ENCODE measurements at places on chromosomes 1 and 21. TPM values are rescaled to one million over a fixed set of nuclear protein-coding genes. Genes with fewer than 3 reads are reported as not detected.

DNA sequence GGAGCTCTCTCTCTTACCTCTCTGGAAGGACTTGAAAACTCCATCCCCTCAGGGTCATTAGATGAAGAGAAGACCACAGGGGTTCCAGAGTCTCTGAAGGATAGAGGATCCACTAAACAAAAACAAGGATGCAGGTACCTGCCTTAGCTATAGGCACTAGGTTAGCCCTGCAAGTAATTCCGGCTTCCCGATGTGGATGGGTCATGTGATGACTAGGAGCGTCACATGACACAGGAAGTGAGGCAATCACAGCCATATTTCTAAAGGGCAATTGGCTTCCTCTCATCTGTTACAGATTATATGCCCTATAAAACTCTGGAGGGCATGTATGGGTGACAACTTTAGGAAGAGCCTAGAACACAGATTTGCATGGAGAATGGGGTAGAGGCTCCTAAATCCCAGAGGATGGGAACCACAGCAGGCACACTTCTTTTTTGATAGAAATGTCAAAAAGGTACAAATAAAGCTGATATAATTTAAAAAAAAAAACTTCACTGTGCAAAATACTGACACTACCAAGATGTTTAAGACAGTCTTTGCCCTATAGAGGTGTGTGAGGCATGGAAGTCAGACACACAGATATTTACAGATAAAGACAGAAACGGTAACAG is 14.1 kb downstream of the ENTREP3 start:
- peaks cover 28% of the 10 kb centered on the region for H3K4me1 ChIP-seq
- no peak for DNase-seq
- H3K36me3 ChIP-seq, result peaks cover 18% of the 10 kb centered on the region
- H3K27me3 ChIP-seq, result no peaks in the 10 kb centered on the region

GRCh38 chr21:41653954-41654491 is 112.8 kb downstream of the RIPK4 start:
- peaks cover 34% of the 10 kb centered on the region for H3K4me1 ChIP-seq
- H3K27ac ChIP-seq, result no peak overlapping the region
- H3K36me3 ChIP-seq, result no peaks in the 10 kb centered on the region
- no peak overlapping the region for H3K4me3 ChIP-seq

- H3K27me3 ChIP-seq, result no peaks in the 10 kb centered on the region
- no peaks in the 10 kb centered on the region for H3K4me1 ChIP-seq
- no peak overlapping the region for H3K4me3 ChIP-seq
- no peak for DNase-seq
- H3K36me3 ChIP-seq, result no peaks in the 10 kb centered on the region
- H3K27ac ChIP-seq, result no peak overlapping the region
Observed at GRCh38 chr1:73674945-73675561, 522.9 kb downstream of the LRRIQ3 start.

DNA sequence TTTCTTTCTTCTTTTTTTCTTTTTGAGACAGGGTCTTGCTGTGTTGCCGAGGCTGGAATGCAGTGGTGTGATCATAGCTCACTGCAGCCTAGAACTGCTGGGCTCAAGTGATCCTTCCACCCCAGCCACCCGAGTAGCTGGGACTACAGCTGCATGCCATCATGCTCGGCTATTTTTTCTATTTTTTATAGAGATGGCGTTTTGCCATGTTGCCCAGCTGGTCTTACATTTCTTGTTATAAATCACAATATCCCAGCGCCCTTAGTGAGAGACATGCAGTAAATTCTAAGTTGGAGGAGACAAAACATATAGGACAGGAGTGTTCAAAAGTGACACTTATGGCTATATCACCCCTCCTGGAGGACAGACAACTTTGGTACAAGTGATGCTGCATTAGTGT is 31.3 kb upstream of the ACTN2 start:
- H3K36me3 ChIP-seq, result no peaks in the 10 kb centered on the region
- H3K27ac ChIP-seq, result no peak overlapping the region
- no peak overlapping the region for H3K4me3 ChIP-seq
- no peaks in the 10 kb centered on the region for H3K27me3 ChIP-seq
- no peak for DNase-seq
- no peaks in the 10 kb centered on the region for H3K4me1 ChIP-seq

GRCh38 chr1:221439747-221440501 is 302.0 kb downstream of the DUSP10 start:
- H3K4me1 ChIP-seq, result peaks cover 14% of the 10 kb centered on the region
- no peaks in the 10 kb centered on the region for H3K27me3 ChIP-seq
- no peak overlapping the region for H3K4me3 ChIP-seq
- DNase-seq, result no peak

GRCh38 chr1:237287876-237288521 is 246.0 kb downstream of the RYR2 start:
- H3K36me3 ChIP-seq, result no peaks in the 10 kb centered on the region
- no peaks in the 10 kb centered on the region for H3K27me3 ChIP-seq
- DNase-seq, result no peak
- H3K27ac ChIP-seq, result no peak overlapping the region
- H3K4me1 ChIP-seq, result no peaks in the 10 kb centered on the region
- H3K4me3 ChIP-seq, result no peak overlapping the region

DNA sequence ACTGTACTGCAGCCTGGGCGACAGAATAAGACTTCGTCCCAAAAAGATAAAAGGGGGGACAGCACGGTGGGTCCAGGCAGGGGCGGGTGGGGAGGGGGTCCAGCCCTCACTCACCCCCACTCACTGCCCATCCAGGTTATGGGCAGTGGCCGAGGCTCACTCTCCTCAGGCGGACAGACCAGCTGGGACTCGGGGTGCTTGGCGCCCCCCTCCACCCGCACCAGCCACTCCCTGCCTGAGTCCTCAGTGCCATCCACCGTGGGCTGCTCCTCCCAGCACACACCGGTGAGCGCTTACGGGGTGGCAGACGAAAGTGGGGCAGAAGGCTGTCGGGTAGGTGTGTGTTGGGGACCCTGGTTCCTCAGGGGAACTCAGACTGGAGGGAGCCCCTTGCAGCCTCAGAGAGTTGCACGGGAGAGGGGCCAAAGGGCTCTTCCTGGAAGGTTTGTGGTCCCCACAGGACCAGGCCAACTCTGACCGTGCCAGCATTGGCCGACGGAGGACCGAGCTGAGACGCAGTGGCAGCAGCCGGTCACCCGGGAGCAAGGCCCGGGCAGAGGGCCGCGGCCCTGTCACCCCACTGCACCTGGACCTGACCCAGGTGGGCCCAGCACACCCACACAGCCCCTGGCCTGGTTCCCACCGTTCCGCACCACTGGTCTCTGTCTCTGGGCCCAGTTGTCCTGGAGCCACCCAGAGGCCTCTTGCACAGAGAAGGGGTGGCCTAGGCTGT is 6.6 kb downstream of the PLEKHN1 start:
- peaks cover 26% of the 10 kb centered on the region for H3K27me3 ChIP-seq
- no peak overlapping the region for H3K4me3 ChIP-seq
- DNase-seq, result no peak
- peaks cover 3% of the 10 kb centered on the region for H3K4me1 ChIP-seq
- H3K36me3 ChIP-seq, result no peaks in the 10 kb centered on the region
- no peak overlapping the region for H3K27ac ChIP-seq

DNA sequence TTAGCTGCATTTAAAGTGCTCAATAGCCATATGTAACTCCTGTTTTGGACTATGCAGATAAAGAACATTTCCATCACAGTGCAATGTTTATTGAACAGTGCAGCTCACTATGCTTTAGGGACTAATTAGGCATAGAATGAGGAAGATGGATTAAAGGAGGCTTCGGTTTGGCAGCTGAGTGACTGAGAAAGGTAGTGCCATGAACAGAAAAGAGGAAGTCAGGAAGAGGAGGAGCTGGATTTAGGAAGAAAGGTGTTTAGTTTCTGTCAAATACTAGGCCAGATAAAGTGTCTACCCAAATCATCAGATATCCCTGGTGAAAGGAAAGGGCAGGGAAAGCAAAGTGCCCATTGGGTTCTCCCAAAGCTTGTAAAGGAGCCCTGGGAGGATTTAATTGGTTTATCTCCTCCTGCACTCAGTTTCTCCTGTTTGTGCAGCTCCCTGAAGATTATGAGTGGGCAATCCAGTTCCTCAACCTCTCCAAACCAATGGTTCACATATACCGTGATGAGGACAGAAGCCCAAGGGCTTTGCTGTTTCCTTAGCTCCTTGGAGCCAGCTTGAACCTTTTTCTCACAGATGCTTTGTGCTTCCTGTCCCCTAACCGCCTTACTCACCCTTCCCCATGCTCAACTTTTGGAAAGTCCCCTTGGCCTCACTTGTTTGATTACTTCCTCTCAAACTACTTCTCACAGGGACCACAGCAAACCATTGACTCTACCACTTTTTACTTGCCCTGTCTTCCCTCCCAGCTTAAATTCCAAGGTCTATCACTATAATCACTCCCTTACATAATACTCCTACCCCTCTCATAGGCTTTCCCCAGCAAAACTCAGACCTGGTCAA is 3.5 kb upstream of the RAP1A start:
- H3K36me3 ChIP-seq, result no peaks in the 10 kb centered on the region
- H3K4me1 ChIP-seq, result peaks cover 6% of the 10 kb centered on the region
- DNase-seq, result no peak
- H3K4me3 ChIP-seq, result no peak overlapping the region
- no peak overlapping the region for H3K27ac ChIP-seq

GRCh38 chr1:22131875-22132486 is 10.9 kb downstream of the WNT4 start:
- no peak overlapping the region for H3K27ac ChIP-seq
- H3K27me3 ChIP-seq, result no peaks in the 10 kb centered on the region
- H3K4me1 ChIP-seq, result peaks cover 6% of the 10 kb centered on the region
- DNase-seq, result no peak

GRCh38 chr1:219210067-219210466 is 36.4 kb downstream of the LYPLAL1 start:
- H3K4me1 ChIP-seq, result no peaks in the 10 kb centered on the region
- H3K4me3 ChIP-seq, result no peak overlapping the region
- H3K27me3 ChIP-seq, result no peaks in the 10 kb centered on the region

DNA sequence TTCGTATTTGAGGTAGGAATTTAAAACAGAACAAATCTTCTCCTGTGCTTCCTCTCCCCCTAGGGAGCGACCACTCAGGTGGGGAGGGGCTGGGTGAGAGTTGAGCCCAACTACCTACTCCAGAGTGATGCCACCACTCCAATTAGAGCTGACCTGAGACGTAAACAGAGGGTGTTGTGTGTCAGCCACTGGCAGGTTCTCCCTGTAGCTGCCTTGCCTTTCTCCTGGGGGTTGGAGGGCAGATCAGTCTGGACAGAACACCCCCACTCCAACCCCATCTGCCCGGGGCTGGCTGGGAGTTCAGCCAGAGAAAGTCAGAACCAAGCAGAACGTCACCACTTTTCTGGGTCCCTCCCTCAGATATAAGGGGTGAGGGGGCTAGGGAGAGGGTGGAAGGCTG is 2.0 kb downstream of the HPDL start:
- H3K4me3 ChIP-seq, result no peak overlapping the region
- DNase-seq, result no peak
- peaks cover 45% of the 10 kb centered on the region for H3K36me3 ChIP-seq
- no peak overlapping the region for H3K27ac ChIP-seq
- H3K27me3 ChIP-seq, result no peaks in the 10 kb centered on the region

- no peaks in the 10 kb centered on the region for H3K4me1 ChIP-seq
- no peaks in the 10 kb centered on the region for H3K27me3 ChIP-seq
- H3K4me3 ChIP-seq, result no peak overlapping the region
- H3K36me3 ChIP-seq, result no peaks in the 10 kb centered on the region
Observed at GRCh38 chr1:43776043-43776761, 68.9 kb downstream of the ST3GAL3 start.

DNA sequence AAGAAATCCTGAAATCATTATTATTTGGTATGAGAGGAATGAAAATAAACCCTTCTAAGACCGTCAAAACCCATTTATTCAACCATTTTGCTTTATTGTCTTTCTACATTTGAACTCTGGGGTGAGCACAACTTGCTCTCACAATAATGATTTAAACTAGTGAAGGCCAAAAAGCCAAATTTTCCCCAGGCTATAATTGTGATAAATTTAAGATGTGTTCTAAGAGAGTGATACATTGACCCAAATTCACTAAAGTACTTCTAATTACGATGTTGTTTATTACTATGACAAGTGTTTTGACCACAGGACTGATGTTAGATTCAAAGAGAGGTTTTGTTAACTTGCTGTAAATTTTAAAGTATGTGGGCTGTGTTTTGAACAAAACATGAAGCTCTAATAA is 670.9 kb upstream of the NR5A2 start:
- no peaks in the 10 kb centered on the region for H3K4me1 ChIP-seq
- H3K27me3 ChIP-seq, result no peaks in the 10 kb centered on the region
- no peak overlapping the region for H3K4me3 ChIP-seq
- no peak for DNase-seq
- no peak overlapping the region for H3K27ac ChIP-seq
- H3K36me3 ChIP-seq, result no peaks in the 10 kb centered on the region

OR2L5 gene
- total RNA-seq, result not detected

PMVK gene
- 9.6 TPM for total RNA-seq

CASZ1 gene
- total RNA-seq, result 25.8 TPM

DNASE2B gene
- total RNA-seq, result not detected

MMP23B gene
- total RNA-seq, result 71.3 TPM

HEYL gene
- 34.0 TPM for total RNA-seq

ZSWIM5 gene
- 1.2 TPM for total RNA-seq

NR1I3 gene
- 0.21 TPM for total RNA-seq

GOLT1A gene
- not detected for total RNA-seq

CLEC20A gene
- not detected for total RNA-seq

RAB7B gene
- not detected for total RNA-seq

HES2 gene
- not detected for total RNA-seq

LRRC39 gene
- total RNA-seq, result not detected

Data from ascending aorta (tissue), 2 donors.